ENCODE measurements at places on chromosomes 13 and 19.
A peak's percentile ranks its signal among the peaks of the same experiment; 100 is the strongest.

DNA sequence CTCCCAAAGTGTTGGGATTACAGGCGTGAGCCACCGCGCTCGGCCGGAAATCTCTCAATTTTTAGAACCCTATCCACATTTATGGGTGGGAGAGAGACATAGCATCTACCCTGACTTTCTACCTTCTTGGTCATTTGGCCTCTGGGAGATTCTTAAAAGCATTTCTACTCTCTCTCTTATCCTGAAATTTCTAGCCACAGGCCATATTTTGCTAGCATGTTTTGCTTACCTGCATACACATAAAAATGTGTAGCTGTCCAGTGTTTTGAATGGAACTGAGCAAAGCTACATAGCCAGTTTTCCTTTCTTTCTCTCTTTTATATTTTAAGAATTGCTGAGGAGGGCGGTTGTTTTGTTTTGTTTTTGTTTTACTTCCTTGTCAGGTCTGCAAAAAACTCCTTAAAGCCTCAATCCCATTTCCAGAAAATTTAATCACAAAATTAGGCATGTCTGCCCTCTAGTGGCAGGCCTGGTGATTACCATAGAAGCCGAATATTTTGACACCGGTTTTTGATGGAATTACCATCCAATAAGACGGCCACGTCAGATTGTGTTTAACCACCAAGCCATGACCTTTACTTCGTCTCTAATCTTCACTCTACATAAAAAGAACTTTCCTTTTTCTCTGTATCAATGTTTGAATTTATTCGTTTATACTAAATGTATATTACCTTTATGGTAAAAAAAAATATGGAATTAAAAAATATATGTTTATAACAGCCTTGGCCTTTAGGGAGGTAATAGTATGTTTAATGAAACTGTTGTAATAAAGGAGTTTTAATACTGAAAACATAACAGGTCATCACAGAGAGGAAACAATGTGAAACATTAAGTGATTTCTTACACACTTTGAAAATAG is 34.4 kb upstream of the OXGR1 start:
- peak; percentile 58 for DNase-seq

GRCh38 chr13:37602733-37603381 is 4.3 kb upstream of the POSTN start:
- DNase-seq, result no peak

- peak; percentile 67 for DNase-seq
Measured at GRCh38 chr13:30832845-30833332, 73.2 kb upstream of the MEDAG start.

DNA sequence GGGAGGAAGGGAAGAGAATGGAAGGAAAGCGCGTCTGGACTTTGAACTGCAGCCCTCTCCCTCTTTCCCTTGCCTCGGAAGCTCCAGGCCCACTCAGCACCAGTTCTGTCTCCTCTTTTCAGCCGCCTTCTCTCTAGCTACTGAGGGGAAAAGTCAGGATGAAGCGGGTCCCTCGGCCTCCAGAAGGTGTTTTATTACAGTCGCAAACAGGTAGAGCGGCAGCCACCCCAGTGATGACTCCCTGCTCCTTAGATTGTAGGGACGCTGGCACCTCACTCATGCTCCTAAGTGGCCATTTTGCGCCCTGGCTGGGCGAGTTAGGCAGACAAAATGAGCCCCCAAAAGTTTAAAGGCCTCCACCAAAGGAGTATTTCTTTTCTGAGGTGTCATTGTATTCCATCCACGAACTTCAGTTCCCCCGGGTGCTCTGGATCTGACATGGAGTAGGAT is 954 bp upstream of the STK24 start:
- no peak for DNase-seq

GRCh38 chr13:72757792-72758535 is 23.7 kb downstream of the DIS3 start:
- no peak for DNase-seq

- DNase-seq, result no peak
Measured at GRCh38 chr13:33545492-33545891, 259.9 kb upstream of the STARD13 start.

DNA sequence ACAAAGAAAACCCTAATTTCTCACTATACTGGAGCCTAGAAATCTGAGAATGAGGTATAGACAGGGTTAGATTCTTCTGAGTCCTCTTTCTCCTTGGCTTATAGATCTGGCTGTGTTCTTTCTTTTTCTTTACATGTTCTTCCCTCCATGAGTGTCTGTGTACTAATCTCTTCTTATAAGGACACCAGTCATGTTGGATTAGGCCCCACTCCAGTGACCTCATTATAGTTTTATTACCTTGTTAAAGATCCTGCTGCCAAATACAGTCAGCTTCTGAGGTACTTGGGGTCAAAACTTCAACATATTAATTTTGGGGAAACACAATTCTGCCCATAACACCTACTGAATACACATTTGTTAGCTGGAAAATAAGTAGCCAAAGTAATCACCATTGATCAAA is 302.6 kb downstream of the PCDH9 start:
- DNase-seq, result no peak

DNA sequence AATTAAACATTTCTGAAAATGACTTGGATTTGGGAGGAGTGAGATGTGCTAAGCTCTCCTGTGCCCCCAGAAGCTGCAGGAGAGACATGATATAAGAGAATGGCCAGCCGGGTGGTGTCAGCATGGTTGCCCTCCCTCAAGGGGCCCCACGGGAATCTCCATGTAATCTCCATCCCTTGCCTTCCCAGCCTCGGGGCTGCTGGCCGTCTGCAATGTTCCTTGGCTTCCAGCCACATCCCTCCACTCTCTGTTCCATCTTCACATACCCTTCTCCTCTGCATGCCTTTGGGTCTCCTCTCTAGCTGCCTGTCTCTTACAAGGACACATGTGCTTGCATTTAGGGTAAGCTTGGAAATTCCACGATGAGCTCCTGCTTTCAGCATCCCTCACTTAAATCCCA is 172.0 kb downstream of the TSHZ3 start:
- no peak for DNase-seq

DNA sequence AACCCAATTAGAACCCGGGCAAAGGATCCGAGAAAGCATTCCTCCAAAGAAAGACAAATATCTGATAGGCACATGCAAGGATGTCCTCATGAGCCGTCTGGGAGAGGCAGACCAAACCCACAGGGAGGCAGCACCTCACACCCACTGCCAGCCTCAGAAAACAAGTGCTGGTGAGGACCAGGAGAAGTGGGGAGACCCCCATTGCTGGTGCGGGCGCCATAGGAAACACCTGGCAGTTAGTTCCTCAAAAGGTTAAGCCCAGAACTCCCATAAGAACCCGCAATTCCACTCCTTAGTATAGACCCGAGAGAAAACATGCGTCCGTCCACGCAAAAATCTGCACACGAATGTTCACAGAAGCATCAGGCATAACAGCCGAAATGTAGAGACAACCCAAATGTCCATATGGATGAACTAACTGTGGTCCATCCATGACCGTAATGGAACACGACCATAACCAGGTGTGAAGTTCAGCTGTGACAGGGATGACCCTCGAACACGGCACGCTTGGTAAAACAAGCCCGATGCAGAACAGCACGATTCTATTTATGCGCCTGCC is 7.9 kb downstream of the ZNF787 start:
- no peak for DNase-seq

DNA sequence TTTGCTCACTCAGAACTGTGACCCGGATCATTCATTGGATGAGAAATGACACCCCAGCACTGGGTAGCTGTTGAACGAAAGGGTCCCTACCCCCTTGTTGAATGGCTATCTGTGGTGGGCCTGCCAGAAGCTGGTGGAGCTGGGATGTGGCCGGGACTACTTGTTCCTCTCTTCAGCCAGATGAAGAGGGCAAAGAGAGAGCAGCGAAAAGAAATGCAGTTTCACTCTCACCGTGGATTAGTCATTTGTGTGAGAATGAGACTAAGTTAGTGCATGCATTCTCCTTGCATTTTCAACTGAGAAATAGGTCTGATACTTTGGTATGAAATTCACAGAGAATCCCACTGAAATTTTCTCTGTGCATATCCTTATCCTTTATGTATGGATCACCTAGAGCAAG is 553.1 kb downstream of the IRS2 start:
- DNase-seq, result no peak

DNA sequence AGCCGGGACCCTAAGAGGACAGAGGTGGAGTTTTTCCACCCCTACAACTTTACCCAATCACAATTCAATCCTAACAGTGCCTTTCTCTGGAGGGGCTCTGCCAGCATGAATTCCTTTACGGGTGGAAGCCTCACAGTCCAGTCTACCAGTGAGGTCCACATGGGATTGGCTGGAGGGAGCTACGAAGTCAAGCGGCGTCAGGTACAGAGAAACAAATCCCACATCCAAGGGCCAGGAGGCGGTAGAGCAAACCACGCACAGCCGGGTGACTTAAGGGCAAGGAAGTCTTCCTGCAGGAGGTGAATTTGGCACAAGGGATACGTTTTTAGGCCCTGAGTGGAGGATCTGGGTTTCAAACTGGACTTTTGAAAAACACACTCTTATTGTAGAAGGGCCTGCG is 199.6 kb downstream of the UQCRFS1 start:
- DNase-seq, result no peak

- DNase-seq, result no peak
Measured at GRCh38 chr13:74835579-74835978, 646.4 kb downstream of the TBC1D4 start.

DNA sequence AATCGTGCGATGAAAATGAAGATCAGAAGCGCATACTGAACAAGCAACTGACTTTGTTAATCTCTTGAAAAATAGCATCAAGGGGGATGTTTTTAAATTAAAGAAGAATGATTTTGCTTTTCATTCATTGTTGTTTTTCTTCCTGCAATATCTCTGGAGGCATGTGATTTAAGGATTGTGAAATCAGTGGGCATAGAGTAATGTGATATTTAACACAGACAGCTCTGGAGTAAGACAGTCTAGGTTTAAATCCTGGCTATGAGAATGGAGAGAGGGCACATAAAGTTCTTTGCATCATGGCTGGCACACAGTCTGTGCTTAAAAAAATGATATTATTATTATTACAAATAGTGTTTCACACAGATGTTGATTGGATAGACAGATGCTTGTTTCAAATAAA is 243.1 kb upstream of the NBEA start:
- no peak for DNase-seq

DNA sequence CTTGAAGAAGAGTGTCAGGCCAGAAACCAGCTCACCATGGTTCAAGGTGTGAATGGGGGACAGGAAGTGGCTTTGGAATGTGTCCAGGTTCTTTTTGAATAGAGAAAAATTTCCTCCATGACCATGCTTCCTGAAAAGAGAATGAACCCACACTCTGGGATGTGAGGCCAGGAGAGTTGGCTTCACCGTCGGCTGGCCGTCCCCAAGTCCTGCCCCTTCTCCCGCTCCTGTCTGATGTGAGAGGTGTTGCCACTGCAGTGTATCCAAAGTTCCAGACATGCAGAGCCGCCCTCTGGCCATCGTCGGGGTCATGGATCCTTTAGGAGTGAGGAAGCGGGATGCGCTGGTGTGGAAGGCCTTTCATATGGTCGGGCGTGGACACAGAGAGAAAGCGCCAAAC is 101.2 kb downstream of the COL4A2 start:
- DNase-seq, result no peak

DNA sequence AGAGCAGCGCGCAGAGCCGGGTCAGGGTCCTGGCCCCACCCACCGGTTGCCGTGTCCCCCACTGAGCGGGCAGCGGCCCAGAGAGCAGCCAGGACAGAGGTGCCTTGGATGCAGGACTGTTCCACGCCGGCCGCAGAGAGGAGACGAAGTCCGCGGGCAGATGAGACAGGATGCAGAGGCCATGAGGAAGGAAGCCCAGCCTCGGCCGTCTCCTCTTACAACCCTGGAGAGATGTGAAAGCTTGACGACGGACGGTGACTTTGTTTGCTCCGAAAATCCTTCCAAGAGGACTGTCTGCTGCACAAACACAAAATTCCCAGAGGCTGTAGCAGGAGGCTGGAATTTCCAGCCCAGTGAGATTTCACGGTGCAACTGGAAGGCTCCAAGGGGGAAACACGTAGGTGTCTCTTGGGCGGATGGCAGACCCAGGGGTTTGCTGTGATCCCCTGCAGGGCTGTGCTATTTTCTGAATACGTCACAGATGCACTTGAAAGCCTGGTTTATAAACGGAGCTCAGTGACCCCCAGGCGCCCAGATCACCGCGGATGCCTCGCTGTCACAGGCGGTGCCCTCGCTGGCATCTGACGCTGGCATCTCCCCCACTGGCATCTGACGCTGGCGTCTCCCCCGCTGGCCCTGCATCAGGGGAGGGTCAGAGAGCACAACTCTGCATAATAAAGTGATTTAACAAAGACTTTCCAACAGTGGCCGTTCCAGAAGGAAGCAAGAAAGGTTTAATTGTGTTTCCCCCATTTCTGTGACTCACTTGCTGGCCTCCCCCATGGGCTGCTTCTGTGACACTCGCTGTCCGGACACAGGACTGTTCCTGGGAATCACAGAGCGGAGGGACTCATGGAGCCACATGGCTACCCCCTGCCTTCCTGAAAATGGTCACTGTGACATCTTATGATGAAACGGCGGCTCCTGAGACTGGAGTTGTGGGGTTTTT is 62.0 kb upstream of the C13orf46 start:
- DNase-seq, result no peak

DNA sequence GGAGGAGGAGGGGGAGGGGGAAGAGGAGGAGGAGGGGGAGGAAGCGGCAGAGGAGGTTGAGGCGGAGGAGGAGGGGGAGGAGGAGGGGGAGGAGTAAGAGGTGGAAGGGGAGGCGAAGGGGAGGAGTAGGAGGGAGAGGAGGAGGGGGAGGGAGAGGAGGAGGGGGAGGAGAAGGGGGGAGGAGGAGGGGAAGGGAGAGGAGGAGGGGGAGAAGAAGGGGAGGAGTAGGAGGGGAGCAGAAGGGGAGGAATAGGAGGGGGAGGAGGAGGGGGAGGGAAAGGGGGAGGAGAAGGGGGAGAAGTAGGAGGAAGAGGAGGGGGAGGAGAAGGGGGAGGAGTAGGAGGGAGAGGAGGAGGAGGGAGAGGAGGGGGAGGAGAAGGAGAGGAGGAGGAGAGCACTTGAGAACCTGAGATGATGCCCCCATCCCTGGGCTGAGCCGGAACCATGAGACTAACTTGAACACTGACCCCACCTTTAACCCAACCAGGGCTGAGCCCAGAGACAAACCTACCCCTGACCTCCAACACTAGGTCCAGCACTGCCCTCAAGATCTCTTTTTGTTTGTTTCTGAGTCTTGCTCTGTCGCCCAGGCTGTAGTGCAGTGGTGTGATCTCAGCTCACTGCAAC is 12.6 kb downstream of the ABCA7 start:
- no peak for DNase-seq

DNA sequence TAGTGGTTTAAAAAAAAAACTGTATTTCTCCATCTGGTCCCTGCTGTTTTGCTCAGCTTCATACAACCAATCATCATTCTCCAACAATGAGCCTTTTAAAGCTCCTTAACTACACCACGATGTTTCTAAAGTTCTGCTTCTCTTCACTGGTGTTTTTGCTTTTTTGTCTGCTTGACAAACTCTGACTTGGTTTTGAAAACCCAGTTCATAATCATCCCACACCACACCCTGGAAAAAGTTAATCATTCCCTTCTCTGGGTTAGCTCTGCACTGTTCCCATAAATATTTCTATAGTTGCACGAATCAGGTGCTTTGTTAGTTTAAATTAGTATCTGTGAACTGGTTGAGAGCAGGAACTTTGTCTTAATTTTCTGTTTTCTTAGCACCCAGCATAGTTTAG is 217.1 kb downstream of the ENOX1 start:
- DNase-seq, result no peak

- peak; percentile 59 for DNase-seq
Measured at GRCh38 chr13:50082426-50083281, 67.4 kb downstream of the KCNRG start.

GRCh38 chr19:38944981-38945506 is 14.3 kb downstream of the MRPS12 start:
- DNase-seq, result peak; percentile 72

Measured in SHP77 (cell line).